Tibial artery (tissue), 4 donors: ENCODE measurements at places on chromosomes 4 and X.

DNA sequence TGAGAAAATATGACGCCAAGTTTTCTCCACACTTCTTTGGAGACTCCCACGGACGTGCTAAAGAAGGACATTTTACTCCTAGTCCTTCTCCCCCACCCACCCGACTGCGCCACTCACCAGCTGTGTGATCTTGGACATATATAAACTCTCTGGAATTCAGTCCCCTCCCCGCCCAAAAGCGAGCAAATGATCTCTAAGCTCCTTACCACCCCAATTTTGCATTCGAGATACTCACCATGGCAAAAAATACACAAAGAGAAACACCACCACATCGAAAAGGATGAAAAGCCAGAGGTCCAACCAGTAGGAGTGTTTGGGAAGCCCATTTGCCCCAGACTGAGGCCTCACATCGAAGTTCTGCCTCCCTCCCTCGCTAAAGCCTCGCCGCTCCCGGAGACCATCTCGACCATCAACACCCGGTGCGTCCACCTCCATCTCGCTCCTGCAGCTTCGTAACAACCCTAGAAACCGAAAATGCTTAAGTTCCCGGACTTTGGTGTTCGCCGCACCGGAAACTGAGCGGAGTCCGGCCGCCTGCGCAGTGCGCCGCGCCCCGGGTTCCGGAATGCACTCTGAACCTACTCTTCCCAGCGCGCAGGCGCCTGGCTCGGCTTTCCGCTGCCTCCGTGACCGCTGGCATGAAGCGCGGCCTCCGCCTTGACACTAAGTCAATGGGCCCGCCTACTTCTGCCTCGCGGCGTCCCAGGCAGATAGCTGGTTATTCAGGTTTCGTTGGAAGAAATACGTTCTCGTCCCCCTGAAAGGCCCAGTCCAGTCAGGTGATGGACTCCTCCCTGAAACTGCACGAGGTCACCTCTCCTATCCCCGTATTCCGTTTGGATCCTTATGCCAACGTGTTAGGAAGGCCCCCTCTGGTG, 21.6 kb downstream of the FABP2 start:
- DNase-seq, result peak; percentile 93

- no peak for DNase-seq
Observed at GRCh38 chrX:21723084-21723483, 34.8 kb downstream of the SMPX start.

DNA sequence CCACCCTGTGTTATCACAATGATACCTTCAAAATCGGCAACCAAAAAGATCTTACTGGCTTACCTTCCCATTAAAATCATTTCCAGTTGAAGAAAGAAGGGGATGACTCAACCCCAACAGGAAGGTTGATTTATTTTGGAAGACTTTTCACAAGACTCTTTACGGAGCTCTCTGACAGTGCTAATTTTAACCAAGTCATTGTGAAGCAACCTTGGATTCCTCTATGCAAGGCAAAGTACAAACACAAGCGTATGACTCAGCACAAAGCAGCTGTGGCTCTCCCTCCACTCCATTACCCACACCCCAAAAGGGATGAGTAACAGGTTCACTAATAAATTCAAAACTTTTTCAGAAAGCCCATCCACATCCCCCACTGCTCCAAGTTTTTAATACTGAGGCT, 213.8 kb upstream of the FGF13 start:
- DNase-seq, result no peak

GRCh38 chr4:106985830-106986229, 50.3 kb downstream of the DKK2 start:
- no peak for DNase-seq

GRCh38 chr4:184267673-184268583, 50.3 kb upstream of the ENPP6 start:
- DNase-seq, result no peak
